ENCODE measurements at places on chromosomes 6 and 20. TPM values are rescaled to one million over a fixed set of nuclear protein-coding genes. Genes with fewer than 3 reads are reported as not detected.

Gene KCNK16
- total RNA-seq, result not detected

Gene MAP7
- 15.5 TPM for total RNA-seq

Gene DDR1
- total RNA-seq, result 349 TPM

Gene SEL1L2
- not detected for total RNA-seq

Gene MLN
- not detected for total RNA-seq

Gene BTN3A1
- 37.2 TPM for total RNA-seq

Gene CCN5
- total RNA-seq, result not detected

Gene SEMG1
- total RNA-seq, result not detected

Gene SLC17A3
- not detected for total RNA-seq

Gene HDGFL1
- total RNA-seq, result 0.11 TPM

Gene NTSR1
- 0.71 TPM for total RNA-seq

Gene NDUFAF4
- 42.2 TPM for total RNA-seq

Gene SLC22A2
- total RNA-seq, result not detected

Gene HLA-DRB1
- total RNA-seq, result 5.3 TPM

Gene TSBP1
- total RNA-seq, result not detected

Gene RNF8
- total RNA-seq, result 22.6 TPM

Gene KHDC1L
- total RNA-seq, result 0.56 TPM

Gene CLIC5
- 1.8 TPM for total RNA-seq

Gene OR2J2
- total RNA-seq, result not detected

Gene KIF16B
- 12.8 TPM for total RNA-seq

Gene DNMT3B
- 7.5 TPM for total RNA-seq

Gene C6orf141
- 6.5 TPM for total RNA-seq

Gene LSM14B
- total RNA-seq, result 64.3 TPM

Gene C6orf58
- 0.18 TPM for total RNA-seq

Gene MYL9
- 248 TPM for total RNA-seq

Gene CYP21A2
- total RNA-seq, result 1.2 TPM

Gene ARHGAP40
- 0.54 TPM for total RNA-seq

Gene SIRPB1
- 0.93 TPM for total RNA-seq

Gene HLA-DPB1
- total RNA-seq, result 12.7 TPM

Gene BEND3
- 10.4 TPM for total RNA-seq

Gene PRSS16
- total RNA-seq, result 16.2 TPM

Gene SLC35D3
- 0.13 TPM for total RNA-seq

Gene OOEP
- total RNA-seq, result not detected

Gene MTFR2
- total RNA-seq, result 1.7 TPM

Gene MYCT1
- 2.3 TPM for total RNA-seq

Gene SLC26A8
- total RNA-seq, result 0.27 TPM

Gene CCR6
- total RNA-seq, result not detected

Gene DEFB128
- not detected for total RNA-seq

Gene FOXS1
- total RNA-seq, result 2.5 TPM

Gene CAPN11
- total RNA-seq, result not detected

Gene WFDC5
- total RNA-seq, result not detected

Gene RNF114
- 54.5 TPM for total RNA-seq

Gene CTAGE9
- not detected for total RNA-seq

Measured in mesothelial cell of epicardium (in vitro differentiated cells).